NCI-H2081 treated with DMSO at 0.1 percent for 48 hours (cell line): ENCODE measurements at places on chromosomes 7 and 10.
A peak's percentile ranks its signal among the peaks of the same experiment; 100 is the strongest.

- DNase-seq = peak; percentile 72
These were observed at the start of gene C1GALT1 for GRCh38 chr7:7182156-7183060. C1GALT1 (plus strand) TSS chr7:7182544; CDS start chr7:7234320, 51,776 bp downstream.

GRCh38 chr10:107814865-107815487, 650.5 kb upstream of the SORCS1 start:
- DNase-seq = no peak

GRCh38 chr7:67843001-67843565, 846.5 kb downstream of the TYW1 start:
- DNase-seq = no peak

DNA sequence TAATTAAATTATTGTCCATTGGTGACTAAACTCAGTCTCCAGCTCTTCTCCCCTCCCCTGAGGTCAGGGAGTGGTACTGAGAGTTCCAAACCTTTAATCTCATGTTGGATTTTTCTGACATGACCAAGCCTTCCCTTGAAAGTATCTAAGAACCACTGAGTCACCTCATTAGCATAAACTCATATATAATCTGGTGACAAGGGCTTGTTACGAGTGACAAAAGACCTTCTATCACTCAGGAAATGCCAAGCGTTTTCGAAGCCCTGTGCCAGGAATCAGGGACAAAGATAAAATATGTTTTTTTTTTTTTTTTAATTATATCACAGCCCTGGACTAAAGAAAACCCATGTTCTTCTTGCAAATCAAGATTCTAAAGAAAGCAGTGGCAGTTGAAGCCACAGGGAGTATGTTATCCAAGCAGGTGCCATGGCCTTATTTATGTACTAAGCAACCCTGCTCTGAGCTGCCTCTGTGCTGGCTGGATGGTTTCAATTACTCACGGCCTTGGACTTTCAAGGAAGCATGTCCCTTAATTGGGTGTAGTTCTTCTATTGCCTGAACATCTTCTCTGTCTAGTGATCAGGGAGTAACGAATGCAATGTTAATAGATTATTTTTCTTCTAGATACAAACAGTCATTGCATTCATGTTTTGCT, 169.0 kb upstream of the PRKCQ start:
- no peak for DNase-seq

DNA sequence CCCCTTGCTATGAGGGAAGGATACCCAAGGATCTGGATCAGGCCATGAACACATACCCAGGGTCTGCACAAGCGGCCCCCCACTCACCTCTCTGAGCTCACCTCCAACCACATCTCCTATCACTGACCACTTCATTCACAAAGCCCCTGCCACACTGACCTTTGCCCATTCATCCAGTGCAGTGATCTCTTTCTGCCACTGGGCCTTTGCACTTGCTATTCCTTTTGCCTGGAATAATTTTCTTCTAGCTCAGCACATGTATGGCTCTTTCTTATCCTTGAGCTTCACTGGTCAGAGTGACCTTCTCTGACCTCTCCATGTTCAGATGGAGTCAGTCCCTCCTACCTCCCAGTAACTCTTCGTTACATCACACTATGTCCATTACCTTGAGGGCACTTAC, 48.3 kb downstream of the ADRA2A start:
- no peak for DNase-seq

DNA sequence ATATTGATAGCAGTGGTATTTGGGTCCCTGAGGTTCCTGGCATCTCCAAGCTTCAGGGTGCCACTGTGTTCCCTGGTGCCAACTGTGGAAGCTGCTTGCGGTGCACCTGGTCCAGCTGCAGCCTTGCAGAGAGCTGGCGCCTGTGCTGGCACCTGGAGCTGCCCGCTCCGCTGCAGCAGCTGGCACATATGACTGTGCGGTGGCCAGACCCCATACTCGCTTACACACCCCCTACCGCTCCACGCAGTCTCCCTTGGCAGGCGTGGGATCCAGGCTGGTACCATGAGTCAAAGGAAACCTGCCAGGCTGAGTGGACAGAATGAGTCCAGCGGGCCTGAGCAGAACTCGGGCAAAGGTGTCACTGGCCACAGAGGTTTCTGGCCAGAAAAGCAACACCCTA, 89.9 kb upstream of the JAZF1 start:
- DNase-seq = no peak

- no peak for DNase-seq
These were observed 4.7 kb upstream of the PLXDC2 start for GRCh38 chr10:19811540-19811939.

GRCh38 chr10:50619882-50620281, 3.9 kb downstream of the SGMS1 start:
- DNase-seq = no peak

GRCh38 chr10:25713894-25714240, 220.2 kb upstream of the MYO3A start:
- no peak for DNase-seq

- no peak for DNase-seq
These were observed 20.5 kb upstream of the FAM13C start for GRCh38 chr10:59382831-59383295.

- DNase-seq = peak; percentile 15
These were observed 118.9 kb downstream of the SND1 start for GRCh38 chr7:127770885-127771284.

GRCh38 chr7:77484785-77485184, 52.3 kb upstream of the PTPN12 start:
- no peak for DNase-seq

DNA sequence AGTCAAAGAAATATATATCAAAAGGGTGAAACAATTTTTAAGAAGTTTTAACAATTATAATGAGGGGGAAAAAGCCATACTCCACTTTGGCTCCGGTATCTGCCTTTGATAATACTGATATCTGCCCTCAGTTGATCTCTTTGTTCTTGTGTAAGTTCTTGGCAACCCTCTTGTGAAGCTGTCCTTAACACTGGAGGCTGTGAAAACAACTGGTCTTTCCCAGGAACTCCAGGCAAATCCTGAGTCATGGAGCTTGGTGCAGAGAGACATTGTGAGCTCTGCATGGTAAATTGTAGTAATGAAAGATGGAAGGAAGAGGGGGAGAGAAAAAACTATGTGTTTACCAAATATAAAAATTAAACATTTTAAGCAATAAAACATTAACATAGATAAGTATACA, 11.9 kb upstream of the ERVW-1 start:
- DNase-seq = no peak

DNA sequence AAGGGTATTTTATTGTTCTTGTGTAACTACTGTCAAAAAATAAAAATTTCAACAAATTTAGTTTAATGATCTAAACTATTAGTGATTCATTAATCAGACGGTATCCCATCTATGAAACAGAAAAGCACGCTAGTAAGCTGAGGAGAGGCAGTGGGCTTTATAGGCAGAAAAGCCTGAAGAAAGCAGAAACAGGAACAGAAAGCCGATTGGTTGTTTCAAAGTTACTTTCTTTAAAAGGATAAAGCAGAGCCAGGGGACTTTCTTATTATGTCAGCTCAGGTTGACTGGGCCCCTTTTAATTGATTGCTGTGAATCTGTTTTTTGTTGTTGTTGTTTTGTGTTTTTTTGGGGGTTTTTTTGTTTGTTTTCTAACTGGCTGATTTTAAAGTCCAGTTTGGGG, 105.5 kb downstream of the TES start:
- no peak for DNase-seq

- DNase-seq = no peak
These were observed 142.7 kb downstream of the ELFN1 start for GRCh38 chr7:1812509-1813393.

DNA sequence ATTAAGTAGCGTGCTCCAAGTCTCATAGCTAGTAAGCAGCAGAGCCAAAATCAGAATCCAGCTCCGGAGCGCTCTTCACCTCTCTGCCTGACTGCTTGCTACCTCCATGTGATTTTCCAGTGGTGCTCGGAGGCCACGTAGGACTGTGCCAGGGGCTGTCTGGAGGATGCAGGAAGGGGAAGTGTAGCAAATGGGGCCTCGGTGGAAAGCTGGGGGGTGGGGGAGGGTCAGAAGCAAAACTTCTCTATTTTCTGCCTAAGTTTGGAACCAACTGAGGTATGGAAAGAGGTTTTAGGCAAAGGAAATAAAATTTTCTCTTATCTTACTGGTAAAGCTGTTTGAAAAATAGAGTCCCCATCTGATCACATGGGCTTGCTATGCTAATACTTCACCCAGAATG, 108.7 kb downstream of the TBXAS1 start:
- DNase-seq = no peak

- no peak for DNase-seq
These were observed 205.5 kb upstream of the SEMA3D start for GRCh38 chr7:85392326-85392725.
